ENCODE measurements at places on chromosomes 2 and 18.

DNA sequence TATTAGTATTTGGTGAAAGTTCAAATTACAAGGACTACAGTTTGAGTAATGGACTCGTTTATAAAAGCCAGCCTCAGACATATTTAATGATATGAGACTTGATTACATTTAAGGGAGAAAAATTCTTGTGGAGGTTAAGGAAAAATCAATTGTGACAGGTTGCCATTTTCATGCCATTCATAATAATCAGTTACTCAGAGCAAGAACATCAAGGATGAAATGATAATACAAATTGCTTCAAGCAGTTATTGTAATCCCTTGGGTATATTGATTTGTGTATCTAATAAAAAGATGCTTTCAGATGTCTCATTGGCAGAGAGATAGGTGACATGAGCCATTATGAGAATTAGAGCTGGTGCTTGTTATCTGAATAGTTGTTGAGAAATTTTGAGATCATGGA, 153.6 kb downstream of the ATP9B start:
- DNase-seq = no peak

- no peak for DNase-seq
Observed at GRCh38 chr2:67790622-67791021, 272.2 kb downstream of the C1D start.

DNA sequence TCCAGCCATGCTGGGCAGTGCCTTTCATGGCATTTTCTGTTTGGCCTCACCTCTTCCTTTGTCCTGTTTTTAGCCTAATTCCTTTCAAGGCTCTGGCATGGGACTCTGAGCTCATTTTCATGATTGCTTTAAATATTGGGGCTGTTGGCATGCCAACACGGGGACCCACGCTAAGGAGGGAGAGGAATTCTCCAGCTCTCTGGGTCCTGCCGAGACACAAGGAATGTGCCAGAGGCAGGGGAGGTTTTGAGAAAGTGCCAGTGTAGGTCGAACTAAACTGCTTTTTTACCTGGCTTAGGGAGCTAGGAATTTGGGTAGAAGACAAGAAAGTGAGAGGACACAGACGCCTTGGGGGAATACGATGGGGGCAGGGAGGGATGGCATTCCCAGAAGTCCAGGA, 42.3 kb downstream of the RPL37A start:
- no peak for DNase-seq

DNA sequence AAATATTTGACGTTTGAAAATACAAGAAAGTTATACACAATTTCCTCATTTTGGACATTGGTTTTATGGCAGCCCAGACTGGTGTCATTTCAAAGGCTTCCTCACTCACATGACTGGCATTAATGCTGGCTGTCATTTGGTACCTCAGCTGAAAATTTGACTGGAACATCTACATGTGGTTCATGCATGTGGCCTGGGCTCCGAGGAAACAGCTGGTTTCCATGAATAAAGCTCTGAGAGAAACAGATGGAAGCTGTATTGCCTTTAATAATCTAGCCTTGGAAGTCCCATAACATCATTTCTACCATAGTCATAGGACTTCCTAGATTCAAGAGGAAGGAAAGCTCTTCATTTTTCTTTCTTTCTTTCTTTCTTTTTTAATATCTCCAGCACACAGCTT, 42.9 kb upstream of the RIT2 start:
- no peak for DNase-seq

GRCh38 chr2:223668302-223668998, 66.3 kb upstream of the SCG2 start:
- DNase-seq = no peak

GRCh38 chr2:170530284-170530745, 184.8 kb upstream of the SP5 start:
- DNase-seq = no peak

DNA sequence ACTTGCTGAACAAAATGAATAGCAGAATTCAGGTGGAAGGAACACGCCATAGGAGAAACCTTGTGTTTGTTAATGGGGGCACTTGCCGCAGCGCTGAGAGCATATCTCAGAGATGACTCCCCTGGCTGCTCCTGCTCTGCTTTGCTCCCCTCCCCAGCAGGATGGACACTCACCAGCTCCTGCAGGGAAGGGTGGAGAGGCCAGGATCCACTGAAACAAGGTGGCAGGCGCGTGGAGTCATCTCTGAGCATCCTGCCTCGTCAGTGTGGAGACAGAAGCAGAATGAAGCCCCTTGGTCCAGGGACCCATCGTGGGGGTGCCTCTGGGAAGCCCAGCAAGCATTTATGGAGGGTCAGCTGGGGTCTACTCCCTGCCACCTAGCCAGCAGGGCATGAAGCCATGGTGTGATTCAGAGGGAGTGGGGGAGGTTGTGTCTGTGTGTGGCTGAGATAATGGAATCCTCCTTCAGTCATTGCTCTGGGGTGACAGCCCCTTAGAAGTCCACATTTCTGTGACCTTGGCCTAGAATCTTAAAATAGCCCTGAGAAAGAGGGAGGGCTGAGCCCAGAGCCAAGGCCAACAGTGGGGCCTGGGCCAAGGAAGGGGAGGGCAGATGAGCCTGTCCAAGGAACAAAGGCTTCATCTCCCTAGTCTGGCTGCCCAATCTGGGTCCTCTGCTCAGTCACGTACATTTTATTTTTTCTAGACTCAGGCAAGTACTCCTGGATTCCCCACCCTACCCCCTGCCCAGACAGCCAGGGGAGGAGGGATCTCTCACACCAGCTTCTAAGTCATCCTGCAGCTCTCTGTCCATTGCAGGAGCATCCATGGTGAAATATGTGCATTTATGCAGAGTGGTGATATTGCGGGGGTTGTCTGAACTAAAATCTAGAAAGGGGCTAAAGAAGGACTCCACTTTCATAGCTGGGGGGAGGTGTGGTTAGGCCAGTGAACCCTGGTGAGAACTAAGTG, 215.4 kb downstream of the ZBTB7C start:
- no peak for DNase-seq

DNA sequence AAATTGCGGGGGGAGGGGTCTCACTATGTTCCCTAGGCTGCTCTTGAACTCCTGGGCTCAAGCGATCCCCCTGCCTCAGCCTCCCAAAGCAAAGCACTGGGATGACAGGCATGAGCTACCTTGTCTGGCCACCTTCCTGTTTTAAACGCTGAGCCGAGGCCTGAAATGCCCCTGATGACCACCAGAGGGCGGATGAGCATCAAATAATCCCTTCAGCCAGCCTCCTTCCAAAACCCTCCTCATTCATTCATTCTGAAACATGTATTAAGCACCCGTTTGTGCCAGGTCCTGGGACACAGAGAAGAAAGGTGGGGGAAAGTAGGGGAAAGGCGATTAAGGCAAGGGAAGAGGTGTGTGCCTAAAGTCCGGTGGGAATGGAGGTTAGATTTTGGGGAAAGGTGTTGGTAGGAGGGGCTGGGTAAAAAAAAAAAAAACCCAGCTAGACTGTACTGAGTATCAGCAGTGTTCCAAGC, 30.7 kb upstream of the PTMA start:
- peak; percentile 69 for DNase-seq

Data from stimulated activated CD8-positive, alpha-beta memory T cell treated with anti-CD3 and anti-CD28 coated beads, Interleukin-15, amount 100 ng/mL, for 48 hours (primary cell).